ENCODE measurements at places on chromosomes 16 and 17. TPM values are rescaled to one million over a fixed set of nuclear protein-coding genes. Genes with fewer than 3 reads are reported as not detected.

GRCh38 chr17:49494399-49494985, 601 bp upstream of the NGFR start:
- no peak for DNase-seq

- no peak for DNase-seq
These were observed 35.8 kb upstream of the SNN start for GRCh38 chr16:11632455-11632939.

DNA sequence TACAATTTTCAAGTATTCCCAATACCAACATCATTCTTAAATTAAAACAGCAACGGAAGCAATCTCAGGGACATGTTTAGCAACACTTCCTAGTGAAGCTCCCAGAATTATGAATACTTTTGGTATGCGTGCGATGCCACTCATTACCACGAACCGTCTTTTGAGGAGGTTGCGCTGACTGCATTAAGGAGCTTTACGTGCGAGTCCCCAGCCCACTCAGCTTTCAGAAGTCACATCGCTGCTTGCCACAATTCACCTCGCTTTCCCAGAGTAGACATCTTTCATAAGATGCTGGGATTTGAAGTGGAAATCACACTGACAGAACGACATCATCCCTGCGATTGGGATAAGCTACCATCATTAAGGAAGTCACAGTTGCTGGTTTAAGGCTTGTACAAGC, 441.6 kb upstream of the HSBP1 start:
- DNase-seq: no peak

GRCh38 chr16:4987250-4987579, 29.1 kb downstream of the SEC14L5 start:
- DNase-seq: no peak

- no peak for DNase-seq
These were observed 33.5 kb upstream of the DNAH9 start for GRCh38 chr17:11564589-11565380.

DNA sequence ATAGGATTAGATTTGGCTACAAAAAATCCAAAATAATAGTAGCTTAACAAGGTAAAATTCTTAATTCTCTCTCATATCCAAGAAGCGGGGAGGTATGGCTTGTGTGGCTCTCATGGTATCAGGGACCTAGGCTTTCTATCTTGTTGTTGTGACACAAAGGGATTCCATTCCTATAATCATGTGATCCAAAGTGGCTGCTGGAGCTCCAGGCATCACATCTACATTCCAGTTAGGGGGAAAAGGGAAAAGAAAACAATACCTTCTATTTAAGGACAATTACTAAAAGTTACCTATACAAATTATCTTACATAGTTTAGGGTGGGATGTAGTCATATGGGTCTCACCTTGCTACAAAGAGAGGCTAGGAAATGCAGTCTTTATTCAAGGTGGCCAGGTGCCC, 47.6 kb upstream of the CACNG4 start:
- no peak for DNase-seq

DNA sequence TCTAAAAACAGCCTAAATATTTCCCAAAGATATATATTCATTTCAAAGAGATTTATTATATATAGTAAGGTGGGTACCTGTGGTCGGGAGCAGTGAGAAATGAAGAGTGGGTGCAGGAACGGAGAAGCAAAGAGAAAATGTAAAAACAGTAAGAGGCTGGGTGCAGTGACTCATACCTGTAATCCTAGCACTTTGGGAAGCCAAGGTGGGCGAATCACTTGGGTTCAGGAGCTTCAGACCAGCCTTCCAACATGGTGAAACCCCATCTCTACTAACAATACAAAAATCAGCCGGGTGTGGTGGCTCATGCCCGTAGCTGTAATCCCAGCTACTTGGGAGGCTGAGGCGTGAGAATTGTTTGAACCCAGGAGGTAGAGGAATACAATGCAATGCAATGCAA, 257.1 kb downstream of the BCAS3 start:
- no peak for DNase-seq

GRCh38 chr17:65564793-65565192, 3.3 kb upstream of the AXIN2 start:
- no peak for DNase-seq

DNA sequence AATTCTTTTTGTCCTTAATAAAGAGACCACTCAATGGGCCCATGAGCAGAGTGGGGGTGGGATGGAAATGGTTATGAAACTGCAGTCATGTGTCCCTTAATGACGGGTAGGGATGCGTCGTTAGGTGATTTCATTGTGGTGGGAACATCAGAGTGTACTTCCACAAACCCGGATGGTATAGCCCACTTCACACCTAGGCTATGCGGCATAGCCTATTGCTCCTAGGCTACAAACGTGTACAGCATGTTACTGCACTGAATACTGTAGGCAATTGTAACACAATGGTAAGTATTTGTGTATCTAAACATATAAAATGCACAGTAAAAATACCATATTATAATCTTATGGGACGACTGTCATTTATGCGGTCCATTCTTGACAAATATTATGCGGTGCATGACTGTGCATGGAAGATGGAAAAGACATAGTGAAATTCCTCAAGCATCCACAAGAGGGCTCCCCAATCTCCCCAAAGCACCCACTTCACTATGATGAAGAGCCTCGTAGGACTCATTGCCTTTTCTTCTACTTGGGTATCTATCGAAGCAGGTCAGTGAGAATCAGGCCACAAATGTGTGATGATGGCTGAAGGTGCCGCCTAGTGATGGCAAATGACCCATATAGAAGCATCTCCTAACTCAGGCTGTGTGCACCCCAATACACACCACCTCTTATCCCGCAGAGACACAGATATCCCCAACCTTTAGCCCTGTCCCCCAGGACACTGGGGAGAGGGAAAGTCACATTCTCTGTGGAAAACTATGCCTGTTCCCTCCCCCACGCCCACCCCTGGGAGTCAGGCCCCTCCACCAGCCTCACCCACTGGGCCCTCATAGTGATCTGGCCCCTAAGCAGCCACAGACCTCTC, 43.5 kb downstream of the TBX21 start:
- peak; percentile 25 for DNase-seq

DNA sequence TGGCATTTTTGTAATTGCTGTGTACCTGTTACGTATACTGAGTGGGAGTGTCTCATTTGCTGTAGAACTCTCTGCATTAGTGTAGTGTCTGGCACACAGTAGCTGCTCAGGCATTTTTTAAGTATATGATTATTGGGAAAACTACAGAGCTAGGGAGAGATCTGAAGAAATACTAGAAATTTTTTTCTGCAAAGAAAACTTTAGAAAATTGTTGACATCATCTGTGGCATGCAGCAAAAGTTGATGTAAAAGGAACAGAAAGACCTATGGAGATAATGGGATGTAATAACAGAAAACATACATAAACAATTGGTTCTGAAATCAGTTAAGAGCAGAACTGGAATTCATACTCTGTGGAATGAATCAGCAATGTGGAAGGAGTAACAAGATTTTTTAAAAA, 11.6 kb downstream of the CLTC start:
- DNase-seq: no peak

DNA sequence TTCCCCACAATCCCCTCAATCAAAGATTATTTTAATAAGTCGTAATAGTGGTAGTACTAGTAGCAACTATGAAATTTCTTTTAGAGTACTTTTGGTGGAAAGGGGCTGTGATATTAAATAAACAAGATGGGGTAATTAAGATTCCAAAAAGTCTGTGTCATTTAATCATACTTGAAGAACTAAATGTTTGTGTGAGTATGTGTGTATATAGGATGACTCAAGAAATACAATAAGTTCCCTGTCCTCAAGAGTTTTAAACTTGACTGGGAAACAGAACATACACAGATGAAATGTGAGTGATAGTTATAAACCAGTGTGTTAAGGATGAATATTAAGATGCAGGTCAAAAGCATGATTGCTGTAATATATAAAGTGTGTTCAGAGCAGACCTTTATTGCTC, 2.3 kb downstream of the ALDH3A2 start:
- no peak for DNase-seq

- DNase-seq: no peak
These were observed 14.6 kb upstream of the CSNK1D start for GRCh38 chr17:82287868-82288801.

DNA sequence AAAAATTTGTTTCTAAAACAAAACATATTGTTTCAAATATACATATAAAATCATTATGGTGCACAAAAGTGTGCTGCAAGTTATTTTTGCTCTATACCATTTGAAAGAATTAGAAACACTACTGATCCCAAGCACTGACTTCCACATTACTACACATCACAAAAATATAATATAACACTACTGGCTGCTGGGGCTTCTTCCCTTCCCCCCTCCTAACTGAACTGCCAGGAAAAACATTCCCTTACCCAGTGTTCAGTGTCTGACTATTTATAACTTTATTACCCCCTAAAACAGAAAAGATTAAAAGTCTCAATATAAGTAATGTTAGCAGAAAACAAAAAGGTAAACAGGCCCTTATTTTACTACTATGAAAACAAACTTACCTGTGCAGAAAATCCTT, 36.9 kb downstream of the GPATCH8 start:
- DNase-seq: no peak

- DNase-seq: no peak
These were observed 26.8 kb downstream of the WSCD1 start for GRCh38 chr17:6097005-6097279.

The KRT24 gene
- total RNA-seq: not detected

The TMEM220 gene
- 3.0 TPM for total RNA-seq

The HAP1 gene
- 0.18 TPM for total RNA-seq

The C16orf89 gene
- total RNA-seq: not detected

The EXOC3L1 gene
- not detected for total RNA-seq

The ITGAX gene
- 2.2 TPM for total RNA-seq

The TEKT5 gene
- total RNA-seq: not detected
